ENCODE measurements at places on chromosomes 13 and 19.

GRCh38 chr19:43784981-43785808 lies 4.4 kb upstream of the KCNN4 start:
- DNase-seq: peak; percentile 61

DNA sequence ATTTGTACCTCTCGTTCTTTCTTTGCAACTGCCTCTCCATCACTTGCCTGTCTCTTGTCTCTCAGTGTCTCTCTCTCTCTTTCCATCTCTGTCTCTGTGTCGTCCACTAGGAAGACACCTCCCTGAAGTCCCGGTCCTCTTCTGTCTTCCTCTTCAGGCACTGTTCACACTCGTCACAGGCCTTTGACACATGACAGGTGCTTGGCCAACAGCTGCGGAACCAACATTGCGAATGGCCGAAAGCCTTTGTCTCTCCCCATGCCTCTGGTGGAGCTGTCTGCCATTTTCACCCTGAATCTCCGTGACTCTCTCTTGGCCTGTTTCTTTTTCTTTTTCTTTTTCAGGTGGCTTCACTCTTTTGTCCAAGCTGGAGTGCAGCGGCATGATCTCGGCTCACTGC lies 2.8 kb downstream of the HIPK4 start:
- DNase-seq: no peak

DNA sequence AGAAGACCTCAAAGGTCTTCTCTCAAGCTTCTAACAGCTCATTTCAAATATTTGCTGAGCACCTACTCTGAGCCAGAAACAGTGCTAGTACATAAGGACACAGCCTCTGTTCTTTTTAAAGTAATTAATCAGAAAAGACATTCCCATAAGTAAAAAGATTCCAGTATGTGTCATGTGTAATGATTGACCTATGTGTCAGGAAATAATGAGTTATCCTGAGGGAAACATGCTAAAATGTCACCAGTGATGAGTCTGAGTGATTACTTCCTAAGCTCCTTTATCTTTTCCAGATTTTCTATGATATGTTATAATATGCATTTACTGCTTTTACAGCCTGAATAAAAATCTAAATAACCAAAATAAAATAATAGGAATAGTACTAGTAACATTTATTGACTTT lies 107.6 kb downstream of the SLC25A15 start:
- DNase-seq: no peak

- no peak for DNase-seq
Observed at GRCh38 chr13:23629566-23630272, 59.5 kb downstream of the TNFRSF19 start.

- DNase-seq: peak; percentile 18
Observed at GRCh38 chr19:19171821-19172532, 1.9 kb upstream of the MEF2B start.

DNA sequence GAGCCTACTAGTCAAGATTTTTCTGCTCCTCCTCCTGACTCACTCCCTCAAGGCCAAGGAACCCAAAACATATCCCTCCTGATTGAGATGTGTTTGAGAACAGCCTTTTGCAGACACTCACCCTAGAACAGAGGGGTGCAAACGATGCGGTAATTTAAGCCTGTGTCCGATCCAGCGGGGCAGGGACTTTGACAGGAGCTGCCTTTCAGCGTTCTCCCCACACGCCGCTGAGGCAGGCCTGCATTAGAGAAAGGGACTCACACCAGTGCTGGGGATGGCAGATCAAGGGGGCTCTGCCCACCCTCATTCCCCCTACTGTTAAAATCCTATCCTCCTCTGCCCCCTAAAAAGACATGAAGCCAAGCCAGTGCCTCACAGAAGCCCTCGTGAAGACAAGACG lies 70.5 kb downstream of the CCDC70 start:
- no peak for DNase-seq
